Stimulated activated CD8-positive, alpha-beta memory T cell treated with anti-CD3 and anti-CD28 coated beads, Interleukin-15, amount 100 ng/mL, for 48 hours (primary cell): ENCODE measurements at places on chromosomes 4 and X.

DNA sequence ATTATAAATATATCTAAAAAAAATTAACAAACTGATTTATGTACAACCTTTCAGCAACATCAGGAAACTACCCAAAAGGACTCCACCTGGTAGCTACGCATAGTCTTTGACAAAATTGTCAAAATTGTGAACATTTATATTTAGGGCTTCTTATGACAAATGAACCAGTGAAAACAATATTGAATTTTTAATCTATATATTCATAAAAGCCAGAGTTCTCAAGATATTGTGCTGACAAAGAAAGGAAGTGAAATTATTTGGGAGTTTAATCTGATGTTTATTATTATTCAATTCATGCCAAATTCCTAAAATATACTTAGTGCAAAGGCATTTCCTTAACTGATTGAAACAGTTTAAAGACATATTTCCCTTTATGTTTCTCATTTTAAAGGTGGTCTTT, 5.3 kb upstream of the SULT1B1 start:
- no peak for DNase-seq

- DNase-seq, result peak; percentile 16
These were observed 69.1 kb upstream of the UCP1 start for GRCh38 chr4:140637836-140638235.

DNA sequence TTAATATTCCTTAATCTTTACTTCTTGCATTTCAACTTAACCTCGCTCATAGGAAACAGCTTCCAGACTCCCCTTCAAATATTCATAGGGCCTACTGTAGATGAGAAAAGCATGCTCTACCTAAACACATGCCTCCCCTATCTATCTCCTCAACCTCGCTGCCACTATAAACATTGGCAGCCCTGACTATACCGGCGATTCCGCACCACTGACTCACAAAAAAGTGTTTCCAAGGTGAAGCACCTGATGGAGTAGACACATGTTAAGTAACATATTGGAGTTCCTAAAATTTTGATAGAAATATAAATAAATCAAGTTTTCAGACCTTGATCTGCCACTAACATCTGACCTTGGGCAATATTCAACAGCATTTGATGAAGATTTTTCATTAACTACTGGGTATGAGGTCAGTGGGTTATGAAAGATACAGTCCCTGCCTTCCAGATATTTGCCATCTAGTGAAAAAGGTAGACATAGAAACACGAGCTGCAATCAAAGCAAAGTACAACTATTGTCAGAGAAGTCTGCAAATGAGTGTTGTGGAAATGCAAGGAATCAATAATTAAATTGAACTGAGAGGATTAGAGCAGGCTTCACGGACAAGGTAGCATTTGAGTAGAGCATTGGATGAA, 184.2 kb downstream of the MAML3 start:
- no peak for DNase-seq

- DNase-seq, result no peak
These were observed 47.8 kb upstream of the HSD17B10 start for GRCh38 chrX:53481816-53482465.

GRCh38 chr4:20570981-20571715, 129.1 kb upstream of the PACRGL start:
- DNase-seq, result no peak

DNA sequence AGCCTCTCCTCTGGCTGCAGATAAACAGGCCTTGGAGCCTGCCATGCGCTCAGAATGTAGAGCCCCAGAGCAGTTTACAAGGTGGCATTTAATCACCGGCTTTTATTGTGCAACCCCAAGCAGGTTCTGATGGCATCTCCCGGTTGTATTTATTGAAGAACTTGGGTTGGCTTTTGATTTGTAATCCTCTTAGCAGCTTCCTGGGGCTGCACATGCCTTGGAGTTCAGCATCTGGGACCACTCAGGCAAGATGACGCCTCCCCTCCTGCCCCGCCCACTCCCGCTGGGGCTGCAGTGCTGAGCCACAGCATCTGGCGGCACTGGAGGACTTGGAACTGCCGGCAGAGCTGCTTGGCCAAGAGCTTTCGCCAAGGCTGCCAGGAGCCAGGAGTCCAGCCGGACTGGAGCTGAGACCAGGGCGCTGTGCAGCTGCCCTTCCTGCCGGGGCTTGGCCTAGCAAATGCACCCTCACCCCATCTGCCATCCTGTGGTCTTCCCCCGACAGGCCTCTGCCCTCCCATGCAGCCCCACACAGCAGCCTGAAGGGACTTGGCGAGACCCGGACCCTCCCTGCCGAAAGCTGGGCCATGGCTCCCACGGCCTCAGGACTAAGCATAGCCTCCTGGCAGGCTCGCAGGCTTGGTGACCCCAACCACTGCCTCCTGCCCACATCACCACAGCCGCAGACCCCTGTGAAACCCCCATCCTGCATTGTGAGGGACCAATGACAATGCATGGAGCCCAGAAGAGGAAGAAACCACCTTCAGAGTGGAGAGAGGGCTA, 5.4 kb downstream of the HTRA3 start:
- no peak for DNase-seq

DNA sequence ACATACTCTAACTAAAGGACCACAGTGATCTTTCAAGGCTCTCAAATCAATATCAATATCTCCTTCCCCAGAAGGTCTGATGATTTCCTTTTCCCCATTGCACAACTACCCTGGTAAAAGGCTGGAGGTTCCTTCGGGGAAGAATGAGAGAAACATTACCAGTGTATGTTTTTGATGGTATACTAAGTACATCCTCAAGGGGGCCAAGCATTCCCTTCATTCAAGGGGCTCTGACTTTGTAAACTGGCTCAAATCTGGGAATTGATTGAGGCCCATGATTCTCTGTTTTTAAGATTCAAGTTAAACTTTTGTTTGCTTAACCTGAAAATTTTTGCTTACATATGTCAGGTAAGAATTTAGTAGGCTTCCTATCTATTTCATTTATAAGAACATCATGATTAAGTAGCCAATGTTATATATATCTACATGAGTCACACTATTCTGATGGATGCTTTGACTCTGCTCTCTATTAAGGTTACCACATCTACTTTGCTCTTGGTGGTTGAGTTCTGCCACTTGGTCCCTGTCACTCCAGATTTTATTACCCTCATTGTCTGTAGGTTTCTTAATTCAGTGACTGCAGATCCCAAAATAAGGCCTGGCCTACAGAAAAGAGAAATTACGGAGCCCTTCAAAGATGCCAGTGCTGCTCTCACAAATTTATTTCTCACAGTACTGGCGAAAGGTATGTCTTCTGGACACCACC, 16.4 kb upstream of the GUCY1B1 start:
- DNase-seq, result no peak

DNA sequence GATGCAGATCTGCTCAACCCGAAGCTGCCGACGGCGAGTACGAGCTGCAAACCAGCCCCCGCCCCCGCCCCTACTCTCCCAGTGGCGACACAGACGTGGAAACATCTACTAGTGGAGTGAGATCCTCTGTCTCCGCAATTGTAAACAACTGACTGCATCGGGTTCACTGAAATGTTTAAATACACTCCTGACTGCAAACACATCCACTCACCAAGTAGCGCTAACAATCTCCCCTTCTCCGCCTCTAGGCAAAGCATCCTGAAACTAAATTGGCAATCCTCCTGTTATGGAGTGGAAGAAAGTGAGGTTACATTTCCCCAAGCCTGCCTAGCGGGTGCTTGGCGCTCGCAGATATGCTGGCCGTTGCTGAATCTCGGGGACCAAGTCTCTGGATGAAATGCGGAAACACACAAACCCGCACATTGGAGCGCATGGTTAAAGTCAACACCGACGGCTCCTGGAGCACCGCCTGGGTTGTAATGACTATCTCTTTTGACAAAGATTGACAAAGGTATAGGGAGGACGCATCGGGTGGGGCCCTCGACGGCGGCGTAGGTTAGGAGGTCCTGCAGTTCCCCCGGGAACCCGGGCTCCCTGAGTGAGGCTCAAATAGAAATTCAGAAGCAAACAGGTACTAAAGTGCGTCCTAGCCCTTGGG, 117.0 kb upstream of the TEX13C start:
- DNase-seq, result no peak

DNA sequence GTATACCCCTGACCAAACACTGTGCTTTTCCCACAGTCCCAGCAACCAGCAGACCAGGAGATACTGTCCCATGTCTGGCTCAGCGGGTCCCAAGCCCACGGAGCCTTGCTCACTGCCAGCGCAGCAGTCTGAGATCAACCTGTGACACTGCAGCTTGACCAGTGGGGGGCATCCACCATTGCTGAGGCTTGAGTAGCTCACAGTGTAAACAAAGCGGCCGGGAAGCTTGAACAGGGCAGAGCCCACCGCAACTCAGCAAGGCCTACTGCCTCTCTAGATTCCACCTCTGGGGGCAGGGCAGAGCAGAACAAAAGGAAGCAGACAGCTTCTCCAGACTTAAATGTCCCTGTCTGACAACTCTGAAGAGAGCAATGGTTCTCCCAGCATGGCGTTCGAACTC, 58.1 kb downstream of the SLC10A6 start:
- no peak for DNase-seq
